T-helper 2 cell (primary cell): ENCODE measurements at places on chromosomes 7 and 10.

GRCh38 chr7:20510573-20510900 is 104.9 kb upstream of the ABCB5 start:
- no peak for DNase-seq

- DNase-seq, result no peak
Measured at GRCh38 chr10:58269782-58270290, 874 bp downstream of the CISD1 start.

GRCh38 chr10:29434111-29434510 is 145.2 kb downstream of the LYZL1 start:
- DNase-seq, result no peak

GRCh38 chr7:132169730-132170129 is 406.5 kb downstream of the PLXNA4 start:
- DNase-seq, result no peak

DNA sequence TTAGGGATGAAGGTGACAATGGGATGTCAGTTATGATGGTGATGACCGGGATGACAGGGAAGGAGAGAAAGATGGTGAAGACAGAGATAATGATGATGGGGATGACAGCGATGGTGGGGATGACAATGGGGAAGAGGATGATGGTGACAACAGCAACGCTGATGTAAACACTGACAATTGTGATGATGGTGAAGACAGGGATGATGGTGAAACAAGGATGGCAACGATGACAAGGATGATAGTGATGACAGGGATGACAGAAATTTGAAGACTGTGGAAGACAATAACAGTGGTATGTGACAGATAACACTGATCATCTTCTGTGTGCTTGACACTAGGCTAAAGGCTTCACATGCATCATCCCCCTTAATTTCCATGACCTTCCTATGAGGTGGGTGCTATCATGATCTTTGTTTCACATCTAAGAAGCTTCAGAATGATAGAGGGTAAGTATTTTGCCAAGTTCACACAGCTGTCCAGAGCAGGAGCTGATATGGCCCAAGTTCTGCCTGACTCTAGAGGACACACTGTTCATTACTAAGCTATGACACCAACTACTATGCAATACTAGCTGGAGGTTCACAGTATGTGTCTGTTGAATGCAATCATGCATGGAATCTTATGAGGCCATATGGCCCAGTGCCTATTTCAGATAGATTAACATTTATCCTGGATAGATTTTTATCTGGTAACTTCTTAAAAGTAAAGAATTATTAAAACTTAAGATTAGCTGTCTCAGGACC is 105.6 kb downstream of the RNLS start:
- no peak for DNase-seq

DNA sequence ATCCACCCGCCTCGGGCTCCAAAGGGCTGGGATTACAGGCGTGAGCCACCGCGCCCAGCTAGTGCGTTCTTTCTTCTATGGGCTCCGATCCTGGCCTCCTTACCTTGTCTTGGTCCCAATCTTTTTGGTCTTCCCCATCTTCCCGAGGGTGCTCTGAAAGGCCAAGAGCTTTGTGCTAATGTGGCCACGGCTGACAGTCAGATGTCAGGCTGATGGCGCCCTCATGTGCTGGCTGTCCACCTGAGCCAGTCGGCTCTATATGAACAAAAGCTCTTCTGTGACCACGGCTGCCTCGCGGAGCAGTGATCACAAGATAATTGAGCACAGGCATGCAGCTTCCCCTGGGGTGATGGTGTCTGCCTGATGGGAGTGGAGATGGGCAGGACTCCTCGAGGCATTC is 11.0 kb upstream of the AHCYL2 start:
- no peak for DNase-seq

DNA sequence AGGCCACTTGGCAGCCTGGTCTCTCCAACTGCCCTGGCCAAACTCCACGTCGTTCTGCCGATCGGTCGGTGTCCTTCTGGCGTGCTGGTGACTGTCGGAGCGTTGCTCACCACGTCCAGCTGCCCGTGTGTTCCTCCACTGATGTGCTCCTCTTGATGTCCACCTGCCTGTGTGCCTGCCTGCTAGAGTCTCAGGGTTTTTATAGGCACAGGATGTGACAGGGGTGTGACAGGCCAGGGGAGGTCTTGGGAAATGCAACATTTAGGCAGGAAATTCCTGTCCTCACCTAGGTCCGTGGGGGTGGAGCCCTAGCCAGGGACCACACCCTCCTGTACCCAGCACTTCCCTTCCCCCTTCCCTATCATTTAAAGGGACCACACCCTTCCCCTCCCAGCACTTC is 25.2 kb upstream of the CFAP46 start:
- no peak for DNase-seq

DNA sequence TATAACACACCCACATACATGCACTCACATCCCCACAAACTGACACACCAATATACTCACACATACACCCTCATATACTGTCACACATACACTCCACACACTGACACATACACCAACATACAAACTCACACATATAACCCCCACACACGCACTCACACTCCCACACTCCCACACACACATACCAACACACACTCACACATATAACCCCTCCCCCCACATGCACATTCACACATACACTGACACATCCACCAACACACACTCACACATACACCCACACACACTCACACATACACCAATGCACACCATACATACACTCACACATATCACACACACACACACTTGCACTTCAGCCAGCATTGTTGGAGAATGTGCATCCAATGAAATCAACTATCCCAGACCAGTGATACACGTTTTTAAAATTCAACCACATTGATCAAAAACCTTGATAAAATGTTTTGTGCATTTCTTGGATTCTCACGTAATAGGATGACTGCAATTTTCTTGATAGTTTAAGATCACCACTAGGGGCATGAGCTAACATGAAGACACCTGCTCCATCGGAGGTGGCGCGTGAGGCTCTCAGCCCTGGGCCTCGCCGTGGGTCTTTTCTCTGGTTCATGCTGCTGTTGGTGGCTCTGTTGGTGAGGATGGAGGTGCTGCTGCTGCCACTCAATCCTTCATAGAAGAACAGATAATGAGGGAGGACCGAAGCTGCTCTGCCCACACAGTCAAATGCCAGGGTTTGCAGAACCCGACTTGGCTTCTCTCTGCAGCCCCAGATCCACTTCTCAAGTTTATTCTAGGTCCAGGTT is 32.1 kb upstream of the CHST15 start:
- DNase-seq, result no peak

- DNase-seq, result no peak
Measured at GRCh38 chr10:46560381-46560780, 3.9 kb upstream of the GPRIN2 start.

- no peak for DNase-seq
Measured at GRCh38 chr10:13775786-13776775, 189.3 kb downstream of the PRPF18 start.

DNA sequence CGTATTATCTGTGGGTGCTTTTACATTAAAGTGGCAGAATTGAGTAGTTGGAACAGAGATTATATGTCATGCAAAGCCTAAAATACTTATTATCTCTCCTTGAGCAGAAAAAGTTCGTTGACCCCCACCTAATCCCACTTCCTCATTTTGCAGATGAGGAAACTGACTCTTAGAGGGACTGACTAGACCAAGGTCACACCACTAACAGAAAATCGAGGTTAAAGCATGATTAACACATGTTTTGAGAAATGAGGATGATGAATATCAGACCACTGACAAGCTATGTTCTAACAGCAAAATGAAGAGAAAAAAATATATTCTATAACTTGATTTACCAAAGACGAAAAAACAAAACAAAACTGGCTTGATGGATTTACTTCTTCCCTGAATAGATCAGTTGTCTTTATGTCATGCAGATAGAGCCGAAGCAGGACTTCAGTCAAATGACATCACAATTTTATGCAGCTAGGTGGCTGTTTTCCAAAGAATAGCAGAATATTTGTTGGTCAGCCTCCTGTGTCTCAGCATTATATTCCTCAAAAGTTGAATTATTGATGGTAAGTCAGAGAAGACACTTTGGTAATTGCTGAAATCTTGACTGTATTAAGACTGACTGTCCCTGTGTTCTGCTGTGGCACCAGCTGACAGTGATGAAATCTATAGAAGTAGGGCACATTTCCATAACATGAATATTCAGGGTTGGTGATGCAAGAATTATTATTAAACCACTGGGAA is 24.2 kb upstream of the SMIM30 start:
- no peak for DNase-seq

- DNase-seq, result no peak
Measured at GRCh38 chr10:120970595-120971529, 119.7 kb downstream of the WDR11 start.

DNA sequence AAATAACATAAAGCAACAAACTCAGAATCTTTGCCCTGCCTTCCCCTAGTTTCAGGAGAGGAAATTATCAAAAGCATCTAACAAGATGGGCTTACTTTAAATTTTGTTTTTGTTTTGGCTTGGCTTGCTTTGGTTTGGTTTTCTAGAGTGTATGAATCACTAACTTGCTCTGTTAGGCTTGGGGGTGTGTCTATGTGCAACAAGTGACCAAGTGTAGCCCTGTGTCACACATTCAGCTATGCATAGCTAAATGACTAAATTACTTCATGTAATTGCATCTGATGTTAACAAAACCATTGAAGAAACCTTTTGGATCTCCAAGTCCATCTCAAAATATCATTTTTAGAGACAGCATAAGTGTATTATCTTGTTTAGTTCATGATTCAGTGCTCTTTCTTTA is 251.0 kb downstream of the TFEC start:
- DNase-seq, result no peak

GRCh38 chr10:83522881-83523386 is 616.4 kb upstream of the GHITM start:
- no peak for DNase-seq

- DNase-seq, result no peak
Measured at GRCh38 chr10:30973737-30974136, 57.9 kb downstream of the ZNF438 start.

DNA sequence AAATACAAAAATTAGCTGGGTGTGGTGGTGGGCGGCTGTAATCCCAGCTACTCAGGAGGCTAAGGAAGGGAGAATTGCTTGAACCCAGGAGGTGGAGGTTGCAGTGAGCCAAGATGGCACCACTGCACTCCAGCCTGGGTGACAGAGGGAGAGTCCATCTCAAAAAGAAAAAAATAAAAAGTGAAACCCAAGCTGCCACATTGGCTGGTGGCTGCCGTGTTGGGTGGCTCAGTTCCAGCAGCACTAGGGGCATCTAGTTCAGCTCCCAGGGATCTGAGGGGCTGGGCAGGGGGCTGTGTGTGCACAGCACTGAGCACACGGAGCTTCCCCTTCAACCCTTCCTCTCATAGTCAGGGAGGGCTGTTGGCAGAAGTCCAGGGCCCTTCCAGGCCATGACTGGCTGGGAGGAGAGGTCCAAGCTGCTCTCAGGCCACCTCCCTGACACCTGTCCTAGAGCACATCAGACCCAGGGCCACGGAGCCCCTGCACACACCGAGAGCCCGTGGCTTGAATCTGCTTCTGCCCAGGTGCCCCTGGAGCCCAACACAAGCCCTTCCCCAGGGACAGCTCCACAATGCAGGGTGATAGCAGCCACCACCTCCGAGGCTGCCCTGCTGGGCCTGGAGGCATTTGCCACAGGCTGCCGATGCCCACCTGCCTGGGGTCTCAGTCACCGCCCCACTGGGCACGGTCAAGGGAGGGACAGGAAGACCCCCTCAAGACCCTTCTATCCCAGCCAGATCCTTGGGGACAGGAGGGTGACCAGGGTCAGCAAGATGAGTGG is 47.3 kb downstream of the YKT6 start:
- no peak for DNase-seq

GRCh38 chr10:61812052-61812721 is 89.3 kb upstream of the ARID5B start:
- DNase-seq, result no peak

DNA sequence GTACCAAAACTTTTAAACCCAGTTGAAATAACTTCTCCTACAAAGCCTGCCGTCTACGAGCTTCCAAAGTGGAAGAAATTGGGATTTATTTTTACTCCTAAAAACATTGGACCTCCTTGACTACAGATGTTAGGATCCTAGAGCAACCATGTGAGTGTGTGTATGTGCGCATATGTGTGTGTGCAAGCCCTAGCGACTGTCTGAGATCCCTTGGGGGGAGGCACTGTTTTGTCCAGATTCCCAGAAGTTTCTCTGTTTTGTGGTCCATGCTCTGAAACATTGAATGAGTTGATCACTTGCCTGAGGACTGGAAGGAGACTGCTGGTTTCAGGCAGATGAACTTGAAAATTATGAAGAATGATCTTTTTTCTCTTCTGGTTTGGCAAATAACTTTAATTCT is 312.3 kb upstream of the ZNF32 start:
- no peak for DNase-seq

DNA sequence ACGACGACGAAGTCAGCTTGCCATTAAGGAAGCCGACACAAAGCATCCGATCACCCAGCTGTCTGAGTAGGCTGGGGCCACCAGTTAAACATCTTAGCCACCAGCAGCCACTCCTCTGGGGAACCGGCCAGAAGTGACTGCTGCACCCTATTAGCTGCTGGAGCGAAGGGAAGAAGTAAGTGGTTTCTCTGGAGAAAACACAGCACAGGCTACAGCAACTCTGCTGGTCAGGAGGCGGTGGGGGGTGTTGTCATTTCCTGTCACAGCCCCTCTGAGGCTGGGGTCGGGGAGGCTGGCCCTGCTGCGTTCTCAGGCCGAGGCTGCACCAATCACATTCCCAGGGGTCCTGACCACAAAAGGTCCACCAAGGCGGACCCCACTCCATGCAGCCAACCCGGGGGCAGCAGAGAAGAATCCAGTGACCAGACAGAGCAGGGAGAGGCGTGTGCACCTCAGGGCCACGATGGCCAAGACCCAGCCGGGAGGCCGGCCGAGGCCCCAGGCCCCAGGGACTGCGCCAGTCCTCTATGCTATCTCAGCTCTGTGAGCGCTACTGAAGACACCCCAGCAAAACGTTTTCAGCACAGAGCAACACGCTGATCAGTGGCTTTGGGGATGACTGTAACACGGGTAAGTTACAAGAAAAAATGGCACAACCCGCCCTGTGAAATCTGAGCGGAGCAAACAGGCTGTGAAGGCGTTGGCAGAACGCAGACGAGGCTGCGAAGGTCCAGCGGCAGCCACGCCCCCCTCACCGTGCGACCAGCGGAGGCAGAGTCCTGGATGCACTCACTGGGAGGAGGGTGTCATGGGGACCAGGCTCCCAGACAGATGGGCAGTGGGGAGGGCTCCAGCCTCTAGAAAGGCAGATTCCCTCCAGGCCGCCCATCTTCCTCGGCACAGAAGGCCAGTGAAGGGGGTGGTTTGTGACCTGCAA is 24.8 kb downstream of the STK32C start:
- DNase-seq, result no peak
